NAMALWA (cell line): ENCODE measurements at places on chromosomes 3 and 15.

GRCh38 chr3:177578488-177578887, 381.2 kb upstream of the TBL1XR1 start:
- no peak for DNase-seq

GRCh38 chr3:42535981-42536784, 33.7 kb downstream of the VIPR1 start:
- peak; percentile 62 for DNase-seq

DNA sequence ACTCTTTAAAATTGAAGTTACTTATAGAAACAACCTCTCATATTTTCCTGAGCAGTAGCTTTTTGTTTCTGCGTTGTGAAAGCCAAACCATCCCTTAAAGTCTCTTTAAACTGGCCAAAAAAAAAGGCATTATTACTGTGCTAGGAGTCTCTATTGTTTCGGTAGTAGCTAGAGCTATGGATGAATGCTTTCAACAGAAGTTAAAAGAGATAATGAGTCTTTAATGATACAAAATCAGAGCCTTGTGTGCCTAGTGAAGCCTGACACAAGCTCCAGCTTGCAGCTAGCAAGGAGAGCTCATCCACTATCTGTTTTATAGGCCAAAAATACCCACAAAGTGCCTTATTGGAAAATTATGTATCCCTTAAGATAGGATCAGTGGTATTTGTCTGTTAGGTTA, 360.4 kb upstream of the CDIN1 start:
- no peak for DNase-seq

- no peak for DNase-seq
Observed at GRCh38 chr3:111750278-111750884, 108.7 kb upstream of the PHLDB2 start.

DNA sequence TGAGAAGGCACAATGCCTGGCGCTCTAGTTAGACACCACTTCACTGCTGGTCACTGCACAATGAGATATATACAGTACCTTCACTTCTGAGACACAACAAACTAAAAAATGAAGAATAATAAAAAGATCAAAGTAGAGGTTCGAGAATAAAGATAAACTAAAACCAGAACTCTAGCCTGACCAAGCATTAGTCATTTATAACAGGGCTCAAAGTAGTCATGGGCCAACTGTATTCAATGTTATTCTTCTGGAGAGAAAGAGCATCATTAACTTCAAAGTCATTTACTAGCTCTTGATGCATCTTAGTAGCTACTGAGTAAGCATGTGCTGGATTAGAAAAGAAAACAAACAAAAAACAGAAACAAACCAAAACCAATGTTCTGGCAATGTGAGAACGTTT, 145.2 kb downstream of the SSR3 start:
- DNase-seq: no peak

DNA sequence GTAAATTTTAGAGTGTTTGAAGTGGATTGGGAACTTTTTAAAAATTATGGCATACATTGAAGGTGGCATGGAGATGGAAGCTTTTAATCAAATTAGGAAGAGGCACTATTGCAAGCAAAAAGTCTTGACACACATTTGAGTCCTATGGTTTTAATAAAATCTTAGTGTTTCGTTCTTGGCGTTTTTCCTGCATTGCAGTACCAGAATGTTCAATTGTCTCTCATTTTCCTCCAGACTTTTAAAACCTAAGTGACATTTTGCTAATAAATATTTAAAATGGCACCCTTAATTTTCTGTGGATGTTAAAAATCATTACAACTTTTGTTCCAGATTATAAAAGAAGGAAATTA, 2.2 kb downstream of the TGFBR2 start:
- DNase-seq: no peak

DNA sequence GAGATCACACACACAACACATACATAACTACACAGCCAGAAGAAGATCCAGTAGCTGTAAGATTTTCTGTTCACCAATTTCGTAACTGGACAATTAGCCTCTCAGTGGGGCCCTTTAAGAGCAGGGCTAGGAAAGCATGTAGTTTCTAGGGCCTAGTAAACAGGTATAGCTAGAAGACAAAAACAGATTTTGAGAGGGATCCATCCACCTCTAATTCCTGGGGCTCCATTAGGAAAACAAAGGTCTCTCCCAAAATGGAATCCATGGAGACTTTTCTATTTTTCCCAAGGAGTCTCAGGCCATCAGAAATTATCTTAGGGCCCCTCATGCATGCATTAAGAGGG, 10.5 kb downstream of the KIF15 start:
- no peak for DNase-seq

- no peak for DNase-seq
Observed at GRCh38 chr3:11529281-11529680, 114.4 kb downstream of the VGLL4 start.

GRCh38 chr3:31729573-31729972, 196.8 kb downstream of the STT3B start:
- no peak for DNase-seq

DNA sequence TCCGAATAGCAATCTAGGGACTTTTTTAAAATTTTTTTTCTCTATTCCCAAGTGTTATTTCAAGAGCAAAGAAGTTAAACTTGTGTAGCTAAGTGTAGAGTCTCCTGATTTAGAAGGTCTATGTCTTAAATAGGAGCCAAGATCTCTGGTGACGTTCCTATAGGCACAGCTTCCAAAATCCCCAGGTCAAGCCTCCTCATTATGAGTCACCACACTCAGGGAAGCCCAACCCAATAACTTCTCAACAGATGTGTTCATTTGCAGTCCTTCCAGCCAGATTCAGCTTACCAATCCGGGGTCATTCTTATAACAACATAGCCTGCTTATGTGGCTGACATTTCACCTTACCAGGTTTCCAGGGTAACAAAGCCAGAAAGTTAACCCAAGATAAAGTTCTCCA, 270.3 kb downstream of the IL5RA start:
- no peak for DNase-seq

DNA sequence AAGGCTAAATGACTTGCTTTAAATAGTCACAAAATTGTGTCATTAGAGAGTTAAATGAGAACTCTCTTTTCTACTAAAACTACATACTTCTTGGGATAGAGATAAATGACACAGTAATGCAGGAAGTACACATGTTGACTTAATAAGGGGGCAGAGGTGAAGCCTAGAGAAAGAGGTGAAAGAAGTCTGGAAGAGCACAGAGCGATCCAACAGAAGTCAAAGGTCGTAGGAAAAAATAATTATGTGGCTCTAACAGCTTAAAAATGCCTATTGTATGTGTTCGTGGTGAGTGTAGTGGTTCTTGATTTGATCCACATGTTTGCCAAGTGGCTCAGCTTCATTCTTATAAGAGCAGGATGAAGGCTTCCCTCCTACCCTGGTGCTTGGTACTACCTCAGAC, 61.7 kb downstream of the TMEM212 start:
- DNase-seq: no peak

- no peak for DNase-seq
Observed at GRCh38 chr15:72175186-72176044, 22.2 kb downstream of the GRAMD2A start.

GRCh38 chr15:71302861-71303410, 187.7 kb downstream of the THSD4 start:
- DNase-seq: no peak

- DNase-seq: no peak
Observed at GRCh38 chr3:170717410-170718402, 131.8 kb upstream of the SLC7A14 start.

- DNase-seq: no peak
Observed at GRCh38 chr15:73176598-73176997, 124.3 kb downstream of the NEO1 start.

DNA sequence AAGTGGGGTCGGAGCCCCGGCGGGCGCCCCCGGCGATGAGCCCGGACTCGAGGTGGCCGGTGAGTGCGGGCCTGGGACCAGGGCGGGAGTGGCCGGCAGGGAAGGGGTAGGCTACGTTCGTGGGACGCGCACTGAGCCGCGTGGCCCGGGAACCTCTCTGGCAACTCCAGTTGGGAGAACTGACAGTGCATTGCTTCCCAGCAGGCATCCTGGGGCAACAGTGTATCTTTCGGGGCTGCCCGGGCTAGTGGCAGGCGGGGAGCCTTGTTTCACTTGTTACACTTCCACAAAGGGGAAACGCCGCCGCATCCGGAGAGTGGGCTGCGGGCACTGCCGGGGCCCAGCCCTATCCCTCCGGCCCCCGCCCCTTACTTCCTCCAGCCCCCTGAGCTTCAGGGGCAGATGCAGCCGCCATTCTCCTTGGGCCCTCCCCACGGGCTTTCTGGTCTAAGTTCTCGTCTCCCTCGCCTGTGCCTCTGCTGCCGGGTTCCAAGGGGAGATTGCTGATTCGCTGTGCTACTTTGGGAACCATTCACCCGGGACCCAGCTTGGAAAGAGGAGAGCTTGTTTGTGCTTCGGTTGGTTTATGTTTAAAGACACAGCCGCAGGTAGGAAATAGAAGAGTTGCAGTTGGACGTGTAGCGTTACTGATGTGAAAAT, 675 bp downstream of the BRPF1 start:
- DNase-seq: peak; percentile 49

DNA sequence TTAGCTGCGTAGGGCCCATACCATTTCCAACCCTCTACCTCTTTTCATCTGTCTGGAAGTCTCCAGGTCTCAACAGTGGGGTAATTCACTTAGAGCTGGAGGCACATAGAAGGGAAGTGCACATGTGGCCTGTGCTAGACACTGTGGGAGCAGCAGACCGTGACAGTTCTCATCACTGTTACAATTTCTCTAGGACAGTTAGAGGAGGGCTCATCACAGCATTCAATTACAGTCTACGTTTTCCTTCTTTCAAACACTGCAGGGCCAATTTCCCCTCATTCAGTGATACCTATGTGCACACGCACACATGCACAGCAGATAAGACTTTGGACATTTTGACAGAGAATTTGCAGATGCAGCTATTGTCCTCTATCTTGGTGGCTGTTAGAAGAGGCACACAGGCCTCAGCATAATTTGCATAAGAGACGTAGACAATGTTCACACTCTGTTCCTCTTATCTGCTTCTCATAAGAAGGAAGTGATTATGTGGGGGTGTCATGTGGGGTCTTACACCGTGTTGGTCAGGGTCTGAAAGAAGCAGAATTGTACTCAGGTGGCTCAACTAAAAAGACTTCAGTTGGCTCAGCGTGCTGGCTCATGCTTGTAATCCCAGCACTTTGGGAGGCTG, 12.6 kb upstream of the HRG start:
- peak; percentile 73 for DNase-seq

- DNase-seq: no peak
Observed at GRCh38 chr15:92886815-92887214, 13.3 kb upstream of the CHD2 start.
